ENCODE measurements at places on chromosomes 1 and 21.

GRCh38 chr1:43358121-43358745 lies 548 bp upstream of the CDC20 start:
- no peak for DNase-seq

DNA sequence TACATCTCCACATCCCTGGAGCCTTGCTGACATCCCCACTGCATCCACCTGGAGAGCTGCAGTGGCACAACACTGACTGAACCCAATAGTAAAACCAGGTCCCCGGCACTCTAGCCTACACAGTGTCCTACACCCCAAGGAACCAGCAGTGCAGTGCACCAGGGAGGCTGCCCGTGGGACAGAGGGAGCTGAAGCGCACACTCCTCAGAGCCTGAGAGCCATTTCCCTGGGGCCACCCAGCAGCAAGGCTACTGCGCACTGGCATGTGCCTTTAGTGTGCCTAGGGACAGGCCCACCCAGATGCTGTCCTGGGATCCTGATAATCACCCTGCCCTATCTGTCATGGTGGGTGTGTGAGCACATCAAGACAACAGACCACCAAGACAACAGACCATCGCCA lies 31.9 kb downstream of the NSL1 start:
- no peak for DNase-seq

DNA sequence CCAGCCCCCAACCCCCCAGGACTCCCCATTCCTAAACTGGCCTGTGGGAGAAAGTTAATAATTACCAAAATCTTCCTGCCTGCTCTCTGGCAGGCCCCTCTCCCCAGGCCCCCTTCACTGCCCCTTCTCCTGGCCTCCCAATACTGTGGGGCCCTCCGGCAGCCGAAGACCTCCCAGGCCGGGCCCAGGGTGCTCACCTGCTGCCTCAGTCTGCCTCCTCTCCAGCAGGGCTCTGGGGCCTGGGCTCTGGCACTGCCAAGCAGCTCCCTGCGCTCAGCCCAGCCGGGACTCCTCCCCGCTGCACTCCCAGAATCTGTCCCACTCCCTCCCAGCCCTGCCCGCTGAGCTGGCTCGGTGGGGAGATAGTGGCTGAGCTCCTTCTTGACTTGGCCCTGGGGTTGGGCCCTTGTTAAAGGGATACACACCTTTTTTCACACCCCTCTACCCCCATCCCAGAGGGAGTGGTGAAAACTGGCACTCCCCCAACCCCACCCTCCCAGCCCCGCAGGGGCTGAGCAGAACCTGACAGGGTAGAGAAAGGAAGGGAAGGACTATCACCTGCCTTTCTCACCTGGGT lies at the start of gene S100A16:
Gene S100A16, minus strand, starts transcription at position 383 of the 577 bp plus-strand sequence. CDS start 4,986 bp downstream, outside the sequence.
- DNase-seq: no peak

DNA sequence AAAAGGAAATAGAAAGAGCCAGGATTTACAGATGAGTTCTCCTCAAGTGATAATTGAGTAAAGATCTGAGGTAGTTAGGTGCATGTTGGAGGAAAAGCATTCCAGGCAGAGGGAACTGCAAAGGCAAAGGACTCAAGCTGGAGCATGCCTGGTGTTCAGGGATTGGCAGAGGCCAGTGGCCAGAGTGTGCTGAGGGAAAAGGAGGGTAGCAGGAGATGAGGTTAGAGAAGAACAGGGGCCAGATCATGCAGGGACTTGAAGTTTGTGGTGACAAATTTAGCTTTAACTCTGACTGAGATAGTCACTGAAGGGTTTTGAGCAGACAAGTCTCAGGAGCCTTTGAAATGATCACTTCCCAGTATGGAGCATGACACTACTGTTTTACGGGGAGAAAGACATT lies 19.0 kb upstream of the GTF2B start:
- no peak for DNase-seq

DNA sequence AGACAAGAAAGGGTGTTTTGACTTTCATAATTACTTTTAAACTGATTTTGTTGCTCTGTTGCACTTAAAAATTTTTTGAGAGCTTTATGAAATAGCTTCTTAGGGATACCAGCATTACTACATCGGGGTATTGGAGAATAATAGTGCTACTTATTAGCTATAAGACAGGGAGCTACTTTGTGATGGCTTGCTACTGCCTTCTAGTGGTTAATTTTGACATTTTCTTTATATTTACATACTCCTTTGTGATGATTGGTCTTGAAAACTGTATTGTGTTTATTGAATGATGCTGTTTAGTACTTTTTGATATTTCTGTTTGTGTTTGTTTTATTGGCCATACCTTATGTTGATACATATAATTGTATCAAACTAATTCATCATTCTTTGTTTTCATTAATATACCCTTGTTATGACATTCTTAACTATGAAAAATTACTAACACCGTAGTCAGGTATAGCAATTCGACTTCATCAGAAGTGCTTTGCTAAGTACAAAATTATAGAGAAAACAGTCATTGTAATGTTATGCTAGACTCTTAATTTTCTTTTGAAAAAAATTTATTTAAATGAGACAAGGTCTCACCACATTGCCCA lies 85.5 kb downstream of the CLIC4 start:
- no peak for DNase-seq

GRCh38 chr1:51242546-51242945 lies 6.5 kb downstream of the RNF11 start:
- DNase-seq: no peak

DNA sequence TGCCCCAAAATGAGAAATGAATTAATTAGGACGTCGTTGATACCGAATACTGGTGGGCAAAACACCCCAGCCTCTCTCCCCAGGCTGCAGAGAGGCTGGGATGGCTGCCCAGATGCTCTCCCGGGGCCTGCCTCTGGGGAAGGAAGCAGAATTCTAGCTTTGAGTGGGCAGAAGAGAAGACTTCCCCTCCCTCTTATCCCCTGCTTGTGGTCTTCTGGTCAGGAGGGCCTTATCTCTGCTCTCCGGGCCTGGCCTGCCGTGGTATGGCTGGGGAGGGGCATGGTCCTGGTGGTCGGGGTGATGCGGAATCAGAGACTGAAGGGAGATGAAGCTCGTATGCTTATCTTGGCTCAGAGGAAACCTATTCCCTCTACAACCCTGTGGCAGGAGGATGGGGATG lies 9.8 kb upstream of the CSF3R start:
- no peak for DNase-seq

DNA sequence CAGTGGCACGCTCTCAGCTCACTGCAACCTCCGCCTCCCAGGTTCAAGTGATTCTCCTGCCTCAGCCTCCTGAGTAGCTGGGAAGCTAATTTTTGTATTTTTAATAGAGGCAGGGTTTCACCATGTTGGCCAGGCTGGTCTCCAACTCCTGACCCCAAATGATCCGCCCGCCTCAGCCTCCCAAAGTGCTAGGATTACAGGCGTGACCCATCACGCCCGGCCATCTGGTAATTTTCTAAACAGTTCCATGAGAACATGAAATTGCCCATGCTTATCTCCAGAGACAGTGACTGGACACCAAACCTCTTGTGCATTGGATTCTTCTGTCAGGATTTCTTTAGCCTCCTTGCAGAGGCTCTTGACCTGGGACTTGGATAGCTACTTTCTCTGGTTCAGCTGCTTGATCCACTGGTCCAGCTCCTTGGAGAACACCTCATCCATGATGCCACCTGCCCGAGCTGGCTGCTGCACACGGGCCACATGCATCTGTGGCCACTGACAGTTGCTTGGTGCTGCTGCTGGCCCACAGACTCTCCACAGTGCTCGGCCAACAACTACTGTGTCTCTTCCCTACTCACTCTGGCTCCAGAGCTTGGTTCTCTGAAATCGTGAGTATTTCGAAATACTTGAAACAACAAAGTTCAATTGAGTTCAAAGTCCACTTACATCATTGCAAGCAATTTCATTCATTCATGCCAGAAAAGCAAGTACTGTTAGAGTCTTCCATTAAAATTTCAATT lies 40.0 kb upstream of the CTPS1 start:
- no peak for DNase-seq

- peak; percentile 12 for DNase-seq
Observed at GRCh38 chr21:15063814-15064575, 805 bp downstream of the NRIP1 start.

GRCh38 chr1:159705904-159706256 lies 8.5 kb downstream of the CRP start:
- DNase-seq: no peak

DNA sequence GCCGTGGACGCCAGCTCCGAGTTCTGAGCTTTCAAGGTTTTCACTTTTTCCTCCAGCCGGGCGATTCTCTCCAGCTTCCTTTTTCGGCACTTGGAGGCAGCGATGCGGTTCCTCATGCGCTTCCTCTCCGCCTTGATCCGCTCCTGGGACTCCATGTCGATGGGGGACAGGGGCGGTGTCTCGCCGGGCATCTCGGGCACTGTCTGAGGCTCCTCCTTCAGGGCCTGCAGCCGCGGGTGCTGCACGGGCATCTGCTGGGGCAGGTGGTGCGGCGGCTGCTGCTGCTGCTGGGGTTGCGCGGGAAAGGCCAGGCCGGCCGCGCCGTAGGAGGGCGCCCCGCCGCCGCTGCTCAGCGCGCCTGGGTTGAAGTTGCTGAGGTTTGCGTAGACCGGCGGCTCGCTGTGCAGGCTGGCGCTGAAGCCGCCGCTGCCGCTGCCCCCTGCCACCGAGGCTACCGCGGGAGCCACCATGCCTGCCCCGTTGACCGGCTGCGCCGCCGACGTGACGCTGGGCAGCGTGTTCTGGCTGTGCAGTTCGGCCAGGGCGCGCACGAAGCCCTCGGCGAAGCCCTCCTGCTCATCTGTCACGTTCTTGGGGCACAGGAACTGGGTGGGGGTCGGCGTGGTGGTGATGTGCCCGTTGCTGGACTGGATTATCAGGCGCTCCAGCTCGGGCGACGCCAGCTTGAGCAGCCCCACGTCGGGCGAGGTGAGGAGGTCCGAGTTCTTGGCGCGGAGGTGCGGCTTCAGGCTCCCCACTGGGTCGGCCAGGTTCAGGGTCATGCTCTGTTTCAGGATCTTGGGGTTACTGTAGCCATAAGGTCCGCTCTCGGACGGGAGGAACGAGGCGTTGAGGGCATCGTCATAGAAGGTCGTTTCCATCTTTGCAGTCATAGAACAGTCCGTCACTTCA lies 1.4 kb downstream of the JUN start:
- peak; percentile 56 for DNase-seq

DNA sequence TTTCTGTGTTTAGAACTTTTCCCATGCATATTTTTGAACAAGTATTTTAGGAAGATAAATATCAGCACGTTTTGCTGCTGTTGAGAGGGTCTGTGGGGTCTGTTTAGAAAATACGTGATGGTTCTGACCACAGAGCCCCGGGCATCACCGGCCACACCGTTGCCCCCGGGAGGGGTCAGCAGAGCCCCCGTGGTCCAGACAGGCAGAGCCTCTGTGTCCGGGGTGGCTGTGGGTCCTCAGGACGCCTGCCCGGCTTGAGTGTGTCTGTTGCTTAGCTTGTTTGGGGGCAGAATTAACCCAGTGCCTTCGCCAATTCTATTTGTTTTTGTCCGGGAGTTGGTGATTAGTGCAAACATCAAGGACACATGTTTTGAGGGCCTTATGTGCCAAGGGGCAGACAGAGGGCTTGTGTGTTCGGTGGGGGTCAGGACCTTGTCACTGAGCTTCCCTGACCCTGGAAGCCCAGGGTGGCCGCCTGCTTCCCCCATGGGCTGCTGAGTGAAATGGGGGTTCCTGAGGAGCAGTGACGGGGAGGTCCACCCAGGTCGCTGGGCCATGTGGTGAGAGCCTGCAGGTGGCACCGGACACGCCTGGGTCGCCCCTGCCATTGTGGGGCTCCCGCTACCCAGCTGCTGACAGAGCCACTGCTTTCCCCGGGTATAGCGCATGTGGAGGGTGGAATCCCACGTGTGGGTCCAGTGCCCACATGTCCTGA lies 122.2 kb downstream of the SIK1 start:
- DNase-seq: no peak

GRCh38 chr1:77948841-77949424 lies 29.9 kb downstream of the FUBP1 start:
- no peak for DNase-seq

GRCh38 chr1:168163670-168164069 lies 15.1 kb upstream of the TIPRL start:
- DNase-seq: no peak

- no peak for DNase-seq
Observed at GRCh38 chr1:5889901-5890300, 102.3 kb downstream of the NPHP4 start.

DNA sequence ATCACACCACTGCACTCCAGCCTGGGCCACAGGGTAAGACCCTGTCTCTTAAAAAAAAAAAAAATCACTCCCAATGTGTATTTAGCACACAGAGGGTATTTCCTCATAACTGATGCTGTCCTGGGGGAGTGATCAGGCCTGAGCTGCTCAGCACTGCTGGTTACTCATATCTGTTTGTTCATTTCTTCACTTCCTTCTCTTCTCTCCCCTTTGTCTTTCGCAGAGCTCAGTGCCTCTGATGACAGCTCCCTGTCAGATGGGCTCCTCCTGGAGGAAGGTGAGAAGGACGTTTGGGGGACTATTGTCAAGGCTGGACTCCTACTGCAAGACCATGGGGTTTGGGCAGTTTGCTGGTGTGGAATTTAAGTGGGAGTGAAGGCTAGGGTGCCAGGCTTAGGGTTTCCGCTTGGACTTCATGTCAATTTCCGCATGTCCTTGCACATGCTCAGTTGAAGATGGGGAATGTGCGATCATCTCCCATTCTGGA lies 13.0 kb downstream of the INAVA start:
- DNase-seq: no peak

- DNase-seq: no peak
Observed at GRCh38 chr1:9416506-9416905, 122.8 kb upstream of the SLC25A33 start.

DNA sequence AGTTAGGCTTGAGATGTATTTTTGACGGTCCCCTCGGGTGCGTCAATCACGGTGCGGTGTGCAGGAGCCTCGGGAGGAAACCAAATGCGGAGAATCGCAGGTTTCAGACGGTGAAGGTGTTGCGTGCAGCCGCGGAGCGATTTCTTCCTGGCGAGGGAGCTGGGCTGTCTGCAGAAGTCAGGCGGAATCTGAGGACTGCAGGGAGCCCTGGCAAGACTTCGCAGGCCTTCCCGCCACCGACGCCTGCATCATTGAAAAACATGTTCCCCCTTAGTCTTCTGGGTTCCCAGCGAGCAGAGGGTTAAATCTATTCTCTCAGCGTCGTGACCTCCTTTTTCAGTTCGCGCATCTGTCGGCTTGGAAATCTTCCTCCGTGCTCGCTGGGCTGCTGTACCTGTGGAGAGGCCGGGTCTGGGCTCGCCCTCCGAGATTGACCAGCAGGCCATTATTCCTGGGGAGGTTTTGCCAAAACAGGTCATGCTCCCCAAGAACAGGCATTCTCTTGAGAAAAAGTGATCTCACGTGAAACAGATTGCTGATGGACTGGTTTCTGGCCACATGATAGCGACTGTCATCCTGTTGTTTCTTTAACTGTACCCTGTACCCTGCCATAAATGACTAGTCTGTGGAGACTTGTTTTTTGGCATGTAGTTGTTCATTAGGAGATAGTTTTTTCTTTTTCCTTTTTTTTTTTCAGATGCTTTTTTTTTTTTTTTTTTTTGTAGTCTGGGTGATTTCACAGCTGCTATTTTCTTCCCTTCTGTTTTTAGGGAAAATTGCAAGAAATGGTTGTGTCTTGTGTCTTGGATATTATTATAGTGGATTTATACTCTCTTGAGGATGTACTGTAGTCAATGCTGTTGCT lies 894 bp downstream of the EPB41 start:
- peak; percentile 35 for DNase-seq

GRCh38 chr1:193707271-193708021 lies 521.0 kb upstream of the B3GALT2 start:
- DNase-seq: no peak
